NCI-H1436 (cell line): ENCODE measurements at places on chromosomes 13 and 19.

- DNase-seq = no peak
These were observed 70.5 kb downstream of the GJA3 start for GRCh38 chr13:20090349-20090748.

GRCh38 chr19:16888629-16889365 is at the start of gene F2RL3:
Gene F2RL3 (plus strand): TSS chr19:16888999. CDS start chr19:16889190, 191 bp downstream.
- DNase-seq = no peak

GRCh38 chr19:44308011-44308410 is 3.2 kb upstream of the ZNF235 start:
- DNase-seq = no peak

- DNase-seq = no peak
These were observed 64.8 kb downstream of the ARHGAP35 start for GRCh38 chr19:46925548-46925950.

GRCh38 chr13:81394640-81395039 is 1053.7 kb upstream of the SPRY2 start:
- no peak for DNase-seq

DNA sequence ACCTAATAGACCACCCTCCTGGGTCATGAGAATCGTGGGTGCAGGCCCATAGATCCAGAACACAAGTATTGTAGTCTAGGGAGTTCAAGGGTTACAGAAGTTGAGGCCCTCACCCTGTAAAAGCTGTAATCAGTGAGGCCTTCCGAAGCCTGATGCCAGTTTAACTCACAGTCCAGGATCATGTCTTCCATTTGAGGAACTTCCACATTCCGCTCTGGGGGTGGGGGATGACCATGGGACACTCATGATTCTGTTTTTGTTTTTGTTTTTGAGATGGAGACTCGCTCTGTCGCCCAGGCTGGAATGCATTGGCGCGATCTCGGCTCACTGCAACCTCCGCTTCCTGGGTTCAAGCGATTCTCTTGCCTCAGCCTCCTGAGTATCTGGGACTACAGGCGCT is 1.7 kb upstream of the RASIP1 start:
- DNase-seq = no peak

GRCh38 chr13:76307142-76307541 is 579.1 kb downstream of the KCTD12 start:
- no peak for DNase-seq

GRCh38 chr13:24265453-24265852 is 43.9 kb upstream of the C1QTNF9 start:
- DNase-seq = no peak

DNA sequence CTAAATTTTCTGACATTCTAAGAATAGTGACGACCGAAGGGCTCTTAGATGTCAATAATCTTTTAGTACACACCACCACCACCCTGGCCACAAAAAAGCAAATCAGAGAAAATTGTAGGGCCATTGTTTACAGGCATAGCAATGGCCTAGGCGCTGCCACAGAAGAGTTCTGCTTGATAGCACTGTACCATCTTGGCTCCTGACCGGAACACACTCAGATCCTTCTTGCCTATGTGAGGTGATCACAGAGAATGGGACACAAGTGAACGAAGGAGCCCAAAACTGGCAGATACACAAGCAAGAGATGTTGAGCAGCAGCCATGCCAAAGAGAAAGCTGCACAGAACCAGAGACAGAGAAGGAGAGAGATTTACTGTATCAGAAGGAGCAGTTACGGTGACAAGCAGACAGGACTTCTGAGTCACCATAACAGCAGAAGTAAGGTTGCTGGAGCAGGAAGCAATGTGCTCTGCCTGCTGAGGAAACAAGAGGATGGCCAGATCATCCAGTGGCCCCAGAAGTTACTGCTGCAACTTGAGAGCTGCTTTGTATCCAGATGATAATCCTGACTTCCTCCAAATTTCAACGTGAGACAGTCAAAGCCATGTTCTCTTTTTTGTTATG is 105.2 kb downstream of the SLITRK6 start:
- DNase-seq = no peak
